ENCODE measurements at places on chromosomes 1 and 21.
A peak's percentile ranks its signal among the peaks of the same experiment; 100 is the strongest.

GRCh38 chr1:3564921-3565831, 46.1 kb downstream of the MEGF6 start:
- DNase-seq, result no peak

DNA sequence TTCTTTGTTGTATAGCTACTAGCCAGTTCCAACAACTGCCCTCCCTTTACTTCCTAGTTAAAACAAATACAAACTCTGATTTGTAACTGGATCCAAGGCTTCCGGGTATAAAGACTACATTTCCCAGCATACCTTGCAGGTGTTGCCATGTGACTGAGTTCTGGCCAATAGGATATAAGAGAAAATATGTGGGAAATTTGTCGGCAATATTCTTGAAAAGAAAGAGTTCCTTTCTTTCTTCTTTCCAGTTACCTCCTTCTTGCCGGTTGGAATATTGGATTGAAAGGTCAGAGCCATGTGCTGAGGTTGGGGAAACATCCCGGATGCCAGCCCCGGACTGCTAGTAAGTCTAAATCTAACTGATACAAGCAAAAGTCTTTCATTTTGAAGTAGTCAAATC, 23.0 kb upstream of the ZBTB40 start:
- no peak for DNase-seq

GRCh38 chr1:223713546-223714420, 1.4 kb downstream of the CAPN2 start:
- DNase-seq, result no peak

DNA sequence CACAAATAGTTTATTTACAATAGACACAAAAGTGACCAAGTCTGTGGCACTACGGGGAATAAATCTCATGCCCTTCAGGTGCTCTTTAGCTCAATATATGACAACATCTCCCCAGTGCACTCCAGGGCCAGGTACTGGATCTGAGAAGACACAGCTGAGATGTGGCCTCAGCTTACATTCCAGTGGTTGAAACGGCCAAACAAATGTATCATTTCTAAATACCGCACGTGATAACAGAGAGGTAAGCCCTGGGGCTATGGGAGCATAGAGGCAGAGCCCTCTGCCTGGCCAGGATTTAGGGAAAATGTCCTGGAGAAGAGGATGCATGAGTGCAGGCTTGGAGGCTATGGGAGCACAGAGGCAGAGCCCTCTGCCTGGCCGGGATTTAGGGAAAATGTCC, 630.5 kb downstream of the SMYD3 start:
- DNase-seq, result no peak

DNA sequence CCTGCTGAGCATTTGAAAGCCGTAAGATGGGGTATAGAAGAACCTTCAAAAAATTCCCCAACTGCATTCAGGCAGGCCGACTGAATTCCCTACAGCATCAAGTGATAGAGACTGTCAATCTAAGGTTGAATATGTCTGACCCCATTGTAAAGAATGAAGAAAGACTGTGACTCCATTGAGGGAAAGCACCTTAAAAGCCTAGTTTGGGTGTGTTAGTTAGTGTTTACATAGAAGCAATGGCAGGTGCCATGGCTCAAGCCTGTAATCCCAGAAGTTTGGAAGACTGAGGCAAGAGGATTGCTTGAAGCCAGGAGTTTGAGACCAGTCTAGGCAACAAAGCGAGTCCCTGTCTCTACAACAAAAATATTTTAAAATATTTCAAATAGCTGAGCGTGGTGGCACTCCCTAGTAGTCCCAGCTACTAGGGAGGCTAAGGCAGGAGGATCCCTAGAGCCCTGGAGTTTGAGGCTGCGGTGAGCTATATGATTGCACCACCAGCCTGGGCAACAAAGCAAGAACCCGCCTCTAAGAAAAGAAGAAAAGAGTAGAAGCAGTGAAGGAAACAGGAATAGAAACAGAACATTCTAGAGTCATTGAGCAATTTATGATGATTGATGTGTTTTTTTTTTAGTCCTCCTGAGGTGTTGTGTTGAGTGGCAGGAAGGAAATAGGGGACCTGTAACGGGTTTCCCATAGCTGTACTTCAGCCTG, 15.4 kb downstream of the POLR3GL start:
- no peak for DNase-seq

DNA sequence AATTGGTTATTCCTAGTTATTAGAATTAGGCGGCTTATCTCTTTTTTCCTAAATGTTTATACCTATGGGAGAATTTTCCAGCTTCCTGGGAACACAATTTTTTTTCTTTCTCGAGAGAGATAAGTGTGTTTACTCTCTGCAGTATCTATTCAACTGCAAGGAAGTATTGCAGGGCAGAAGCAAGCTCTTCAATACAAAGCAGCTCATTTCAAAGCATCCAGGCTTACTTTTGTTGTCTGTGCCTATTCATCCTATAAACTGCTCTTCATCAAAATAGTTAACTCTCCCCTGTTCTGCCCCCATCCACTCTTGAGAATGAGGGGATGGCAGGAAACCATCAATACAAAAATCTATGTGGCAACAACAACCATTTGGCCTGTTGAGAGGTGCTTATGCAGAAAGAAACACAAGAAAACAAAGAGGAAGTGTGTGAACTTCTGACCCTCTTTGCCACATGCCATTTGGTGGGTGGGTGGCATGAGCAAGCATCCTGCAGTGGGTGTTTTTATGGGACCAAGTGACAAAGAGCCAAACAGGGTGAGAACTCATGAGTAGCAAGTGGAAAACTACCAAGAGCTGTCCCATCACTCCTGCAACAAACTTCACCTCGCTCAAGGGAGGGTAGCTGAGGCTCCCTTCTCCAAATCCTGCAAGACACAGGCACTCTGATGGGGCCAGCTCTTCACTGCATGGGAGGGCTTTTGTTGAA, 50.6 kb upstream of the MRPS6 start:
- peak; percentile 31 for DNase-seq

DNA sequence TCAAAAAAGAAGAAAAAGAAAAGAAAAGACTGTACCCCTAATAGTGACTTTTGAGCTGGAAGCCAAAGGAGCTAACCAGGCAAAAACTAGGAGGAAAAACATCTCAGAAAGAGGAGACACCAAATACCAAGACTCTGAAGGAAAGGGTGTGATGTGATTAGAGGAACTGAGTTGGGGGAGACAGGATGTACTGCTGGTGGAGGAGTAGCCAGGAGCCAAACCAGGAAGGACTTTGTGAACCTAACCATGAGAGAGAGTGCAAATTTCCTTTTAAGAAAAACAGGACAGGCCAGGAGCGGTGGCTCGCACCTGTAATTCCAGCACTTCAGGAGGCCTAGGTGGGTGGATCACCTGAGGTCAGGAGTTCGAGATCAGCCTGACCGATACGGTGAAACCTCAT, 4.1 kb upstream of the RBP7 start:
- DNase-seq, result no peak

DNA sequence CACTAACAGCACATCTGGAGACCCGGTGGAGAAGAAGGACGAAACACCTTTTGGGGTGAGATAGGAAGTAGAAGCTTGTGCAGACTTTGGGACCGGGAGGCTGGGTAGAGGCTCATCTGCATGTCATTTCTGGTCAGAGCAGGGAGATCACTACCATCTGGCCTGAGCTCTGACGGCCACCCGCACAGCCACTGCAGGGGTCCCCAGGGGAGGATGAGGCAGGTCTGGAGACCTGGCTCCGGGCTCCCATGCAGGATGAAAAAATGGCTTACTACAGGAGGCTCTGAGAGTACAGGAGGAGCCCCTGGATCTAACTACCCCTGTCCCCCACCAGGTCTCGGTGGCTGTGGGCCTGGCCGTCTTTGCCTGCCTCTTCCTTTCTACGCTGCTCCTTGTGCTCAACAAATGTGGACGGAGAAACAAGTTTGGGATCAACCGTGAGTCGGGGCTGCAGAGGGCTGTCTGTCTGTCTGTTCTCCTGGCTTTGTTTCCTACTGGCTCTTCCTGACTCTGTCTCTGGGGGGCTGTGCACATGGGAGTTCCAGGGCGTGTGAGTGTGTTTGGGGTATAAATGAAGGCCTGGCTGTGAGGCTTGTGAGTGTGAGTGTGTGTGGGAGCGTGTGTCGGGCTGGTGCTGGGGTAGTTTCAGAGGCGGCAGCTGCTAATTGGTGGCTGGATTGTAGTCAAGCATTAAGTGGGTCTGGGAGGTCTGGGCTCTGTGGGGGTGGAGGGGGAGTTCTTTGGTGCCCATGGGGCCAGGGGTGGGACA, 14.1 kb downstream of the NTRK1 start:
- no peak for DNase-seq

DNA sequence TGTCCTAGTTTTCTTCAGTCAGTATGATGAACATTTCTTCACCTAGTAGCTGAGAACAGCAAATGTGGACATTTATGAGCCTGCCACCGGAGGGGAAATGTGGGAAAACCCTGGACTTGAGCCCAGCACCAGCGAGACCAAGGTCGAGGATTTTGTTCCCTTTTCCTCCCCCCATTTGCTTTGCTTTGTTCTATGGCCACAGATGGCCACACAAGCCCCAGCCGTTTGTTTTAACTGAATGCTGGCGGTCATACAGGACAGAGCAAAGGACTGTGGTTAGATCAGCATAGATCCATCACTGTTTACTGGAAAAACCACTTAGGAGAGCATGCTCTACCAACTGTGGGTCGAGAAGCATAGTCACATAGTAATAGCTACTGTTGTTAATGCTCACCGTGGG, 20.9 kb downstream of the SH2D2A start:
- no peak for DNase-seq

Measured in stimulated activated naive CD4-positive, alpha-beta T cell treated with Interleukin-2 at 50 U/mL for 16 hours (primary cell).